ENCODE measurements at places on chromosomes 7 and 10.
A peak's percentile ranks its signal among the peaks of the same experiment; 100 is the strongest.

DNA sequence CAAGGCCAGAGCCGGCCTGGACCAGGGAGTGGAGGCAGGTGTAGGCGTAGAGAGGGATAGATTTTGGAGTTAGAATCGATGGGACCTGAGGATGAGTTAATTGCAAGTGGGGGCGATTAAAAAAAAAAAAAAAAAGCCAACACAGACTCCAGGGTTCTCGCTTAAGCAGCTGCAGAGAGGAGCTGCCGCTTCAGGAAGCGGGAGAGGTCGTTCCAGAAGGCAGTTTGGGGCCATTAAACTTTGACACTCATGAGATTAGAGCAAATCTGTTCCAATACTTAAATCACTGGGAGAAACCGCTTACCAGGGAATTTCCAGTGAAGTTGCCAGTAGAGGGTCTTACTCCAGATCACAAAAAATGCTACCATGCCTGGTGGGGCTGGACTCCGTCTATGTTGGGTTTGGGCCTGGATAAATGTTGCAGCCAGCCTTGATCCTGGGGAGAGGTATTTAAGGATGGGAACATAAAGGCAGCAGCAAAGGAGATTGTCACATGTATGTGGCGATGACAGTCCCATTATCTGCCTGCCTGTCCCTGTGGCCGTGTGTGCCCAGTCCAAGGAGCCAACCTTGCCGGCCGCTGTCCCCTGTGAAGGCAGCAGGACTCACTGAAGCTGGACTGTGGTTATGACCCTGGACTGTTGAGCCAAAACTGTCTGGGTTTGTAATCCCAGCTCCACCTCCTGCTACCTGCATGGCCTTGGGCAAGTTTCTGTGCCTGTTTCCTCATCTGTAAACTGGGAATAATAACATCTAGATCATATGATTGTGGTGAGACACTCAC is 23.9 kb upstream of the GRID1 start:
- no peak for ATAC-seq

DNA sequence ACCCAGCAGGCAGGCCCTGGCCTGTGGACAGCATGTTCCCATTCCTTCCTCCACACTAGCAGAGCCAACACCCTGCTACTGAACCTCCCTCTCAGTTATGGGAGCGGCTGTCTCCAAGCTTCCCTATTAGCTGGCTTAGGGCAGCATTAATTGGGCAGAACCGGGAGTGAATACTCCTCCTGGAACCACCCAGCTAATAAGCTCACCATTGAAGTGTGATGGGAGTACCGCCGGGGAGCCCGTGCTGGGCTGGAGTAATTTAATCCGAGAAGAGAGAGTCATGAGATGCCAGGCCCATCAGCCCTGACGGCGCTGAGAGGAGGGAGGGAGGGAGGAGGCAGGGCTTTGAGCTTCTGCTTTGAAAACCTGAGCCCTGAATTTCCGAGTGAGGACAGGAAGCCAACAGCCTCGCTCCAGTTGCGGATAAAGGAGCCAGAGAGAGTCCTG is 31.8 kb upstream of the ELFN1 start:
- no peak for ATAC-seq

DNA sequence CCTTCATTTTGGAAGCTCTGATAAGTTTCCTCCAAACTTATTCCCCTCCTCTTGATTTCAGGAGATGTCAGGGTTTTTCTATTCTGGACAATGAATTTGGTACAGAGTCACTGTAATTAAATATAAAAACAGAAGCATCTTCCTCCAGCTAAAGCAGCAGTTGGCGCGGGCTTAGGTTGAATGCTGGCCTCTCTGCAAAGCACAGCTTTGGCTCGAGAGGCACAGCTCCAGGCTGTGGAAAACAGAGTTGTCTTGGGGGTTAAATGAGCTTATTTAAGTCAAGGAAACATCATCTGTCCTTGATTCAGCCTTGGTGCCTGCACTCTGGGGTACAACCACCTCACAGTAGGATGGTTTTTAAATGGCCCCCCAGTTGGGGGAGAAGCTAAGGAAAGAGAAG is 35.0 kb upstream of the PDCD4 start:
- ATAC-seq: no peak

DNA sequence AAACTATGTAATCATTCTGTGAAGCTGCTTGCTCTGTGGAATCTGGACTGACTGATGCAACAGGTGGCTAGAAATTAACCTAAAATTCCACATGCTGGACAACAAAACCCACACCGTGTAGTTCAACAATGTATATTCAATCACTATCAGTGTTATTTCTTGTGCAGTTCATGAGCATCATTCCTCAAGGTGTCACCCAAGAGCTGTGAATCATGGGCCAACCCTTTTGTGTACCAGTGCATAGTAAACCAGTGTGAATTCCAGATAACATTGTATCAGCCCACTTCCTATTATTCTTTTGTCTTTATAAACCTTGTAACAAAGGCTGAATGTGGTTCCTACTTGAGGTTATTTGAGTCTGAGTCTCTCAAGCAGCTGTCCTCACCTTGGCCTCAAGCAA is 905.2 kb upstream of the ZNF722 start:
- no peak for ATAC-seq

DNA sequence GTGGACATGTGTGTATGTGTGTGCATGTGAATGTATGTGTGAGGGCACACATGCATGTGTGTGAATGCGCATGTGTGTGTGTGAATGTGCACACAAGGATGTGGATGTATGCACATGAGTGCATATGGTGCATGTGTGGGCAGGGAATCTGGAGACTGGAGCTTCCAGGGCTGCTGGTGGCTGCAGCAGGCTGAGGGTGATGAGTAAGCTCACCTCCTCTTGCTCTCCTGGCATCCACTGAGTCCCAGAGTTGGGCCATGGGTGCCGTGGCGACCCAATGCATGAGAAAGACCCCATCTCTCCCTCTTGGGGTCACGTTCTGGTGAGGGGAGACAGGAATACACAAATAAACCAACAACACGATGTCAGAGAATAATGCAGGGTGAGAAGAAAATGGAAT is 33.3 kb upstream of the COL13A1 start:
- ATAC-seq: no peak

DNA sequence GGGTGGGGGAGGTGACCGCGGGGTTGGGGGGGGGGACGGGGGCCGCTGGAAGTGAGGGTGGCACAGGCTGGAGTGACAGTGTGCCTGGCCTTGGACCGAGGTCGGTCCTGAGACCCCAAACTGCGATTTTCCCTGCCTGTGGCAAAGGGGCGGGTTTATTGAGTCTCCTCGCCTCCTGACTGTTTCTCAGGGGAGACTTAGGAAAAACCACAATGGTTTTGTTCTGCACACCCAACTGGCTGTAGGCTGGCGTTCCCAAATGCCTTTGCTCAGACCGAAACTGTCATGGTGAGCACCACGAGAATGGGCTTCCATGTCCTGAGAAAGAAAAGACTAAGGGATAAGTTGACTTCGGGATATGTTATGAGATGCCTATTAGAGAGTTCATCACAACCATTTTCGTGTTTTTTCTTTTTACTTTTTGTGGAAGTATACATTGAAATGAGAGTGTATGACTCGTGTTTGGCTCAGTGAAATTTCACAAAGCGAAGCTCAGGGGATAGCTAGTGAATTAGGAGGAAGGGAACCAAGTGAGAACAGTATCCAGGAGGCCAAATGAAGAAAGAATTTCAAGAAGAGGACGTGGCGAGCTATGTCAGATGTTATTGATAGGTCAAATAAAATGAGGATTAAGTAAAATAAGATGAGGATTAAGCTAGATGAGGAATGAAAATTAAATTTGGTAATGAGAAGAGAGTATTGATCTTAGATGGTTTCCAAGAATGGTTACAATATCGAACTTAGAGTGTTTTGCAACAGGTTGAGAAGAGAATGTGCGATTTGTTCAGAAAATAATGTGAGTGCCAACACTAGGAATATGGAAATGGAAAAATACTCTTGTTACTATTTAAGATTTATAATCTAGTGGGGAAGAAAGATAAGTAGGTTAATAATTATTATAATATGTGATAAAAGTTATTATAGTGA is 918 bp downstream of the NET1 start:
- peak; percentile 74 for ATAC-seq

GRCh38 chr10:131177431-131178327 is 133.8 kb downstream of the TCERG1L start:
- ATAC-seq: no peak

DNA sequence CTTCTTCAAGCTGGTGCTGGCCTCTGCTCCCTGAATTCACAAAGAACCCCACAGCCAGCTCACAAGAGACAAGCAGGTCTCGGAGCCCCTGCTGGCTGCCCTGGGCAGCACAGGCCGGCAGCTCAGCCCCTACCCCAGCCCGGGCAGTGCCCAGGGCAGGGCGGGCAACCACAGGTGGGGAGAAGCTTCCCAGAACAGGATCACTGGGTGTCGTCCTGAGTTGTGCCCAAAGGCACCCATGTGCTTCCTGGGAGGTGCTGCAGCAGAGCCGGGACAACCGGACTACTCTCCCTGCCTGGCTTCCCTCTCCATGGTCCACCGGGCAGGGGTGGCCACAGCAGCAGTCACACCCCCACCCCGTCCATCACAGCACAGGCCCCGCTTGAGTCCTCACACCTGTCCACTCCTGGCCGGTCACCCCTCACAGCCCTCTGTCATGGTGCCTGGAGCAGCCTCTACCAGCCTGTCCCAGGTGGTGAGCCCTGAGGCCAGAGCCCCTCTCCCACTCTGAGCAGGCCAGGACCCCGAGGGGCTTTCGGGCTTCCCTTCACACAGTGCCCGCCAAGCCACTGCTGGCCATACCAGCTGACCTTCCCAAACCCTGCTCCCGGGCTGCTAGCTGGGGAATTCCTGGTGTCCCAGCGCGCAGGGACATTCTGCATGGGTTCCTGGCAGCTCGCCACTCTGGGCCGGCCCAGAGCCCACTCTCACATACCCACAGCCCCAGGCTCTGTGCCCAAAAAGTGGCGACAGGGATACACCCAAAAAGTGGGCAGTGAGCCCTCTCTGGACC is 3.1 kb downstream of the RASGEF1A start:
- peak; percentile 64 for ATAC-seq

GRCh38 chr10:130046591-130046990 is 64.0 kb downstream of the C10orf143 start:
- no peak for ATAC-seq

GRCh38 chr7:21020667-21021066 is 234.0 kb upstream of the SP8 start:
- no peak for ATAC-seq

DNA sequence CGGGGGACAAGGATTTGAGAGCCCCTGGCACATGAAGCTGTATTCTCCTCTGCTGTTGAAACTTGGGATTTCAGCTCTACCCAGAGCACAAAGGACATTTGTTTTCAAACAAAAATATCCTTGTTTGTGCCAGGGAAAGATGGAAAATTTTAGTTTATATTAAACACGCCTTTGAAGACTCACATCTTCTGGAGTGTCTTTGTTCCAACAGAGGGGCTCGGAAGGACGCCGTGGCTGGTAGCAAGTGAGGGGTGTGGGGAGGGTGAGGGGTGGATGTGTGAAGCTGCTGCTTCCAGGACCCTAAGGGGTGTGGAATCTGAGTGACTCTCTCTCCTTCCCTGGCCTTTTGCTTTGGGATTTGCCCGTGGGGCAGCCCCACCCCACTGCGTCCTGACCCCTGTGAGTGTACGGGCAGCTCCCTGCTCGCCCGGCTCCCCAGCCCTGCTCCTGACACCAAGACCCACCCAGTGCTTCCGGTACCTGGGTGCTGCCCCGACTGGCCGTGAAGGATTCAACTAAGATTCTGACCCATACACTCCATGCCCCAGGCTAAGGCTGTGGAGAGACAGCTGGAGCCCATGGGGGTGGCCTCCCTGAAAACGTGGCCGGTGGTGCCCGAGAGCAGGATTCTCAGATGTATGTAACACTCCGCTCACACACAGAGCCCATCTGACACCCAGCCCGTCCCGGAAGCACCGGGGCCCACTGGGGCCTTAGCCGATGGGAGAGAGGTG is 59.6 kb downstream of the ZRANB1 start:
- ATAC-seq: no peak

DNA sequence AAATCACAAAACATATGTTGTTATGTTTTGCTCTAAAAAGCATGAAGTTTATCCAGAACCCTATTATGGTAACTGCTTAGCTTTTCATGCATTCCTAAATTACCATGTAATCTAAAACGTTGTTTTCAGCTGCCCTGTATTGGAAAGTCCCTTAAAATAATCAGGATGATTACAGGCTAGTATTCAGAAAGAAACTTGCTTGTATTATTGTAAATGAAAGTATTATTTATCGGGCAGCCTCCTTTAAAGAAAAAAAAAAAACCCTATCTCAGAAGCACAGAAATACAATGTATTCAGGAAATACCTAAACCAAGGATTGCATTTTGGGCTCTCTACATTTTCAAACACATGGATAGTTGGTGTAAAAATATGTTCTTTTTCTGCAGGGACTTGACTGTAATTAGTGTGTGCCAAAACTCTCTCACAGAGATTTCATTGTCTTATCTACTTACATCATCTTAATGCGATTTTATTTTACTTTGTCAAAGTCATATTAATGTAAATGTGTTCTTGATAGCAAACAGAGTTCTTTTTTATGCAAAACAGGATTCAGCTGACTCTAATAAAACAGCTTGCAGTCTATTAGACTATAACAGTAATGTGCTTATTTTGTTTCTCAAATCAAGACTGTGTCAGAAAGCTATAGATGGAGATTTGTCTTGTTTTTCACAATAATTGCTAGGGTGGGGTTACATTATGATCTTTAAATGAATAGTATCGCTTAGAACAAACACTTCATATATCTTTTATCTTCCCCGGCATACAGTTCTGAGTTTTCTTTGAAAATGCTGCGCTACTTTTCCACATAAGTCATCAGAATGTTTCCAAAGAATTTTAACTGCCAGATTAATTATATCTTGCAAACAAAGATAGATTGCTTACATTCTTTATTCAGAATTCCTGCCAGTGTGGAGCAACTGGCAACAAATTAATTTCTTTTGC is 65.3 kb upstream of the ARID5B start:
- peak; percentile 69 for ATAC-seq

- ATAC-seq: no peak
Observed at GRCh38 chr10:110837418-110838171, 34.1 kb upstream of the PDCD4 start.

GRCh38 chr7:151313857-151314256 is 27.8 kb upstream of the NUB1 start:
- peak; percentile 54 for ATAC-seq

DNA sequence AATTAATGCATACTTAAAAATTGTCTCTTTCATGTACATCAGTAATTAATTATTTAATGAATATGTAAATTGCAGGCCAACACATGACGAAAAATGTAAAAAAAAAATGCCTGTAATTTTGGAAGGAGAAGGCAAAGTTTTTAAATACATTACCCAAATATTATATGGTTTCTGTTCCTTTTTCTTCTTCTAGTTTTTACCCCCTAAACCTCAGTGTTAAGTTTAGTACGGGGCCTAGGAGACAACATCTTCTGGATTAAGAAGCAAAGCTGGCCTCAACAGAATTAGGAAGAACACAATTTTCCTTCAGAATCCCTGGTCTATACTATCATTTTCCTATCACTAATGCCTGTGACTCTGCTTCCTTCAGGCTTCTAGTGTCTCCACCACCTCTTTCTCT is 459.3 kb upstream of the NRP1 start:
- ATAC-seq: no peak

GRCh38 chr10:122513053-122513452 is 47.5 kb upstream of the DMBT1 start:
- no peak for ATAC-seq

Data from SK-N-SH treated with all-trans-retinoic acid at 6 μM for 48 hours (cell line).